ENCODE measurements at places on chromosomes 5 and 9.

DNA sequence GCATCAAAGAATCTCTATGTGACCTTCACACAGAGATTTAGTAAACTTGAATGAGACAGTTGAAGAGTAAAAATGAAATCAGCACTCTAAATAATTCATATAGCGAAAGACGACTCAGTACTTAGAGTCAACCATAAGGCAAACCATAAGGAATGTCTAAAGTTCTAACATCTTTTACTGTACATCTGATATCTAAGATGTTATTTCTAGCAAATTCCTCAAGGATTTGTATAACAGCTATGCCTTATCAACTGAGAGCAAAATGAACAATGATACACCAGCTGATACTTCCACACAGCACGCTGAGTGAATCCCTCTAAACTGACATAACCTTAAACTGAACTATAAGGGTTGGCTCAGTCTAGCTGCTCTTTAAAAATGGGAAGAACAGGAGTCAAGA lies 760.3 kb downstream of the EFNA5 start:
- DNase-seq, result no peak

- peak; percentile 99 for DNase-seq
Observed at GRCh38 chr9:93566408-93567270, 9.7 kb upstream of the PHF2 start.

DNA sequence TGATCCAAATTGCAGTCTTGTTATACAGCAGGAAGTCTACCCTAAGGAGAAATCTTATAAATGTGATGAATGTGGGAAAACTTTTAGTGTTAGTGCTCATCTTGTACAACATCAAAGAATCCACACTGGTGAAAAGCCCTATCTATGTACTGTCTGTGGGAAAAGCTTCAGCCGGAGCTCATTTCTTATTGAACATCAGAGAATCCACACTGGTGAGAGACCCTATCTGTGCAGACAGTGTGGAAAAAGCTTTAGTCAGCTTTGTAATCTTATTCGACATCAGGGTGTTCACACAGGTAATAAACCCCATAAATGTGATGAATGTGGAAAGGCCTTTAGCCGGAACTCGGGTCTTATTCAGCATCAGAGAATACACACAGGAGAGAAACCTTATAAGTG lies 10.4 kb downstream of the ZNF189 start:
- no peak for DNase-seq

DNA sequence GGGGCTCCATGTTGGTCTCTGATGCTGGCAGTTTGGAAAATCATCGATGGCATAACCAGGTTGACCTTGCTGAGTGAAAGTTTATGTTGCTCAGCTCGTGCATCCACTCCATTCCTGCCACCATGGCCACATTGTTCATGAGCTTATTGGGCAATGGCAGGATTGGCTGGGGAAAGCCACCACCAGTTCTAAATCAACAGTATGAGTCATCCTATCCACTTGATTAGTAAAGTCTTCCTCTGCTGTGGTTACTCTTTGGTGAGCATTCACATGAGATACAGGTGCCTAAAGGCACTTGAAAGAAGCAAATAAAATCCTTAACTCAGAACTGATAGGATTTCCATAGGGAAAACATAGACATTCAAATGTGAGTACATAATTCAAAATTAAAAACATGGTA lies 131.8 kb upstream of the FBN2 start:
- DNase-seq, result no peak

DNA sequence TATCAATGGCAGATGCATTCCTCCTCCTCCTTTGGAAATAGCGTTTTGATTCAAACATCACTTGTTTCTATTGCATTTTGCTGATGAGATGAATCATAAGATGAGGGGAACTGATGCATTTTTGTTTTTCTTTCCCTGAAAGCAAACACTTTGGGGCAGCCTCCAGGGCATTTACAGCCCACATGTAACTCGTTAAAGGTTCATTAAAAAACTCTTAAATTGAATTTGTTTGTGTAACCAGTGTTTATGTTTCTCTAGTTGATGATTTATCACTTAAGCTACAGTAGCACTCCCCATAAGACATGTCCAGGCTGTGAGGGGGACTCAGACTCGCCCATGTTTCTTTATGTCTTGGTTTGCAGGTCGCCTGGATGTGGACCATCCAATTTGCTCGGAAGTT lies 246.1 kb upstream of the ANKH start:
- no peak for DNase-seq

DNA sequence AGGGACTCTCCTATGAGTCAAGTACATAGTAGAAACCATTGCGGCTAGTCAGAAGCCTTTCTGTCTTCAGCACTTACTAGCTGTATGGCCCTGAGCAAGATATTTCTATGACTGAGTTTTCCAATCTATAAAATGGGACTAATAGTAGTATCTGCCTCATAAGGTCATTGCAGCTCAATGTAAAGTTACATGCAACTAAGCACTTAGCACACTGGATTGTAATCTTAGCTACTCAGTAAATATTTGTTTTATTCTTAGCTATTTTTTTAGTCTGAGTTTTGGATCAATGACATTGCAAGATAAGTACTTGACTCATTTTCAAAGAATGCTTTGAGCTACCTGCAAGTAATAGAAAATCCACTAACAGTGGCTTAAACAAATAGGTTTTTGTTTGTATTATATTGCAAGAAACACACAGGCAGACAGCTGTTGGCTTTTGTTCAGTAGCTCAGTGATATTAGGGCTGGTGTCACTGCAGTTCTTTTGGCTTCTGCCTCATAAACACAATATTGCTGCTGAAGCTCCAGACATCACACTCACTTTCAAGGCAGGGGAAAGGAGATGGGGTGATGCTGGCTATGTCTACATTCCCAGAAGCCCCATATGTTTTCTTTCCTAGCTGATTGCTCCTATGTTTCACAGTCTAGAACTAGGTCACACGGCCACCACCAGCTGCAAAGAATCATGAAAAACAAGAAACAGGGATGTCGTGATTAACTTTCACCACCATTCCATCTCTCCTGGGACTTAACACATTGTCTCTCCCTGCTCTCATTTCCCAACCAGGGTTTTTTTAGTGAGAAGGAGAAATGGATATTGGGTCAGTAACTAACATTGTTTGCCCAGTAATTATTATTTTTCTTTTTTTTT lies 26.9 kb upstream of the FAT2 start:
- no peak for DNase-seq

DNA sequence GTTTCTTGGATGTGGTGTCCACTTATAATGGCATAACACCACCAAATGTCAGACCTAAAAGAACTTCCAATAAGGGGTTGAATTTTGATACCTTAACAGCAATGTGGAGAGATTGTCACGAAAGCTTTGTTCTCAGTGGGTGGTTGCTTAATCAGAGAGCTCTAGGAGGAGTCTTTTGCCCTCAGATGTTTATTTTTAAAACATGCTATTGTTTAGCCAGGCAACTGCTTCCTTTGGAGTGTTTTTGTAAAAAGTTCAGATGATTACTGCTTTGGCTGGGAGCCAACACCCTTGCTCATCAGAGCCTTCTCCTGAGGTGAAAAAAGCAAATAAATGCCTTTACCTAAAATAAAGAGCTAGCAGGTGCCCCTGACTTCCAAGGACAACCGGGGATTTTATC lies 65.0 kb downstream of the SLC1A1 start:
- DNase-seq, result no peak

- DNase-seq, result no peak
Observed at GRCh38 chr5:15300141-15300540, 199.8 kb upstream of the FBXL7 start.

GRCh38 chr5:82050955-82051354 lies 79.1 kb downstream of the ATG10 start:
- DNase-seq, result no peak

GRCh38 chr9:75229605-75230332 lies 141.5 kb downstream of the OSTF1 start:
- no peak for DNase-seq

GRCh38 chr5:148808864-148809642 lies 17.4 kb upstream of the ADRB2 start:
- DNase-seq, result no peak
